Colonic mucosa (tissue), 4 donors: ENCODE measurements at places on chromosomes 12 and 14. TPM values are rescaled to one million over a fixed set of nuclear protein-coding genes. Genes with fewer than 3 reads are reported as not detected.

The CPNE6 gene
- 0.45 TPM for total RNA-seq

The RNASE1 gene
- total RNA-seq = 189 TPM

The NTN4 gene
- total RNA-seq = 16.8 TPM

The KCNA1 gene
- total RNA-seq = not detected

The GYS2 gene
- total RNA-seq = not detected

DNA sequence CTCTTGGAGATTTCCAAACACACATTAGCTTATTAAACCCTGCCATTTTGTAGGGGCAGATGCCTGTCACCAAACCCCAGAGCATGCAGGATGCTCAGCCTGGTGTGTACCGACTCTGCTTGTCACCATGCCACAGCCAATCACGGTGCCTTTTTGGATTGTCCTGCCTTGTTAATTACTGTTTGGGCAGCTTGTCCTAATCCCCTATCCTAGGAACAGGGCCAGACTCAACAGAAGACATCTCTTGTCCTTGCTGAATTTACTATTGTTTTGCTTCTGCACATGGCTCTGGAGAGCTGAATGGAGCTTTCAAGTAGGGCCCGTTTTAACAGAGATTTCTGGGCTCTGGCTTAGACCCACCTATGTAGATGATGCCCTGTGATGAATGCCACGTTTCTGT lies 388.5 kb downstream of the AACS start:
- no peak overlapping the region for H3K4me3 ChIP-seq
- H3K27me3 ChIP-seq = no peaks in the 10 kb centered on the region
- H3K4me1 ChIP-seq = no peaks in the 10 kb centered on the region

- DNase-seq = peak; percentile 37
- H3K36me3 ChIP-seq = no peaks in the 10 kb centered on the region
- no peaks in the 10 kb centered on the region for H3K27me3 ChIP-seq
- no peaks in the 10 kb centered on the region for H3K4me1 ChIP-seq
Measured at GRCh38 chr12:104720339-104721038, 237.6 kb downstream of the SLC41A2 start.

DNA sequence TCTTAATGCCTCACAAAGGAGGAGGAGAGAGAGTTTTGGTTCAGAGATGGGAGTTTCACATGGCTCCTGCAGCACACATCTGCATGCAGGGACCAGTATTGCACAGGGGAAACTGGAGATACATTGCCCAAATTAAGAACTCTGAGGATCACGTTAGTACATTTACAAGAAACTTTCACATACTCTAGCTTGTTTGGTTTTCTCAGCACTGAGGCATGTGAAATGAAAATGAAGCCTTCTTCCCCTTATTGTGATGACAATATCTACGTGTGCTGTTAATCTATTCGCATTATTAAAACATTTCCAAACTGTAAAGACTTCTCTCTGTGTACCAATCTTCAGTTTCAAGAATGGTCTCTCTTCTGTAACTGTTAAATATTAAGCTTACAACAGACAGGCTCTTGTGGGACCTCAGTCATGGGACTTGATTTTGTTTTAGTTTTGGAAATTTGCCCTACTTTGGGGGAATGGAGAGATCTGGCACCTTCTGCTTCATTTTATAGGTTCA lies 124.7 kb downstream of the DAAM1 start:
- H3K27ac ChIP-seq = no peak overlapping the region
- H3K4me3 ChIP-seq = no peak overlapping the region
- H3K36me3 ChIP-seq = no peaks in the 10 kb centered on the region

DNA sequence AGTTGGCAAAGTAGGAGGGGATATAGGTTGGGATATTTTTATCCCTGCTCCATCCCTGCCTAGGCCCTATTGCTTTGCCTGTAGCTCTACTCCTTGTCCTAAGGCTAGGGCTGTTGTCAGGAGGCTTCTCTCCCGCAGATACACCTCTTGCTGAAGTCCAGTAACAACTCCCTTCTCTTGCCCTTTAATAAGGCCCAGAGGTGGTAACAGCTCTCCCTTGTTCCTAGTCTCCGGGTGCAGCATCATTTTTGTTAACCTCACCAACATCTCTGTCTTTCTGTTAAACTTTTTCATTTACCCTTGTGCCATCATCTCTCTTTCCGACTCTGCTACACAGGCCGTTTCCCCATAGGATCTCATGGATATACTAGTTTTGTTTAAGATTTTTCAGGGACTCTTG lies 6.3 kb downstream of the ASCL1 start:
- H3K4me1 ChIP-seq = no peaks in the 10 kb centered on the region
- H3K27ac ChIP-seq = no peak overlapping the region
- H3K27me3 ChIP-seq = peaks cover 74% of the 10 kb centered on the region
- DNase-seq = no peak
- H3K4me3 ChIP-seq = no peak overlapping the region
- no peaks in the 10 kb centered on the region for H3K36me3 ChIP-seq

DNA sequence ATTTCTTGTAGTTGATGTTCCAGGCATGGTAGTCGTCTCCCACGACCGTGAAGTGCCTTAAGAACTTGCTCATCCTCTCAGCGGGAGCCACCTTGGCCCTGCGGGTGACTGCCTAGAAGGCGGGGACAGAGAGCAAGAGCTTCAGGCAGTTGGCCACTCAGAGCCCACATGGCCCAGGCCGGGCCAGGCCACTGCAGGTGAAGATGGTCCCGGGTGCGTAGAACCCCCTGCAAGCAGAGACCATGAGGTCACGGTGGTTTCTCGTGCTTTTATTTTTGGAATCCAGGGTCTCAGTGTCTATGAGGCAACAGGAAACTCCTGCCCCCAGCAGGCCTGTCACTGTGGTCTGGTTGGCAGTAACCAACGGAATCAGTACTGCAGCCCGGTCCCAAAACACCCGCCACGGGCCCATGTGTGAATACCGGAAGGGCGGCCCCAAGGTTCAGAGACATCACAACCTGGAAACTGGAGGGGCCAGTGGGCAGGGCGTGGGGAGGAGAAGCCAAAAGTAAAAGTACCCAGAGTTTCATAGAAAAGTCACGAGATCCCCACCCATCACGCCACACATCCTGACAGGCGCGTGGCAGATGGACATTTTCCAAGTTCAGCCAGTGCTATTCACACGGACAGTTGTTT lies 27.5 kb downstream of the HVCN1 start:
- H3K36me3 ChIP-seq = no peaks in the 10 kb centered on the region
- DNase-seq = peak; percentile 29
- H3K27ac ChIP-seq = no peak overlapping the region
- H3K4me3 ChIP-seq = no peak overlapping the region

GRCh38 chr12:116245189-116245588 lies 32.3 kb downstream of the MED13L start:
- H3K36me3 ChIP-seq = no peaks in the 10 kb centered on the region
- no peak for DNase-seq
- no peak overlapping the region for H3K27ac ChIP-seq

GRCh38 chr12:116881325-116881876 lies at the start of gene HRK:
HRK (minus strand) TSS chr12:116881441; CDS start chr12:116881307, 134 bp downstream.
- no peaks in the 10 kb centered on the region for H3K36me3 ChIP-seq
- peak within 1 kb of the TSS; percentile 17 for H3K4me3 ChIP-seq
- H3K4me1 ChIP-seq = peaks cover 12% of the 10 kb centered on the region
- H3K27me3 ChIP-seq = peaks cover 47% of the 10 kb centered on the region
- no peak within 1 kb of the TSS for H3K27ac ChIP-seq

DNA sequence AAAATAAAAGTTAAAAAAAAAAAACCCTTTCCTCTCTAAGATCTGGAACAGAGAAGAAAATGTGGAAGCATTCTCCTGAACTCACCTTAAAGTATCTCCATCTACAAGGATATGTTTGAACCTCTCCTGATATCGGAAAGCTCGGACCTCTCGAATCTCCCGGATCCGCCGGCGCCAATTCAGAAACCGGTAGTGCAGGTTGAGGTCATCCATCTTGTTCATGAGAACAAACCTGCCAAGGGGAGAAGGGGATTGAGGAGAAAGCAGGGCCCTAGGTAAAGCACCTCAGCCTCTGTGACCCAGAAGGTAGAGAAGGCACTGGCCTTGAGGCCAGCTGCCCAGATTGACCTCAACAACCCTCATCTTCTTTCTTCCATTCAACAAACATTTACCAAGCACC lies 2.2 kb downstream of the SPRYD3 start:
- H3K27ac ChIP-seq = no peak overlapping the region
- H3K36me3 ChIP-seq = peaks cover 9% of the 10 kb centered on the region
- peaks cover 9% of the 10 kb centered on the region for H3K4me1 ChIP-seq
- DNase-seq = no peak
- no peaks in the 10 kb centered on the region for H3K27me3 ChIP-seq

DNA sequence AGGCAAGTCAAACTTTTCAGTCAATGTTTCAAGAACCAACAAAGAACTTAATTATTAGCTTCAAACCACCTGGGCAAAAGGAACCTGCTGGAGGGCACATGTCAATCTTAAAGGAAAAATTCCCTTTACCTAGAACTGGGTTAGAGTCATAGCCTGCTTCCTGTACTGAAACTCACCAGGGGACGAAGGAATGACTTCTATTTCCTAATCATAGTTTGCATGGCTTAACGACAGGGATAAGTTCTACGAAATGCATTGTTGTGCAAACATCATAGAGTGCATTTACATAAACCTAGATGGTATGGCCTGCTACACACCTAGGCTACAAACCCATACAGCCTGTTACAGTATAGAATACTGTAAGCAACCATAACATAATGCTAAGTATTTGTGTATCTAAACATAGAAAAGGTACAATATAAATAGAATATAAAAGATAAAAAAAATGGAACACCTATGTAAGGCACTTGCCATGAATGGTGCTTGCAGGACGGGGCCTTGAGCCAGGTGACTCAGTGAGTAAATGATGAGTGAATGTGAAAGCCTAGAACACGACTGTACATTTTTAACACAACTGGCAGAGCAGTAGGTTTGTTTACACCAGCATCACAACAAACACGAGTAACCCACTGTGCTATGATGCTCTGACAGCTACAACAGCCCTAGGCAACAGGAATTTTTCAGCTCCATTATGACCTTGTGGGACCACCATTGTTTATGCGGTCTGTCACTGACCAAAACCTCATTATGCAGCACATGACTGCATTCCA lies 234.9 kb upstream of the CAND1 start:
- H3K36me3 ChIP-seq = no peaks in the 10 kb centered on the region
- H3K27ac ChIP-seq = no peak overlapping the region
- no peak for DNase-seq
- H3K4me1 ChIP-seq = no peaks in the 10 kb centered on the region
- H3K4me3 ChIP-seq = no peak overlapping the region

DNA sequence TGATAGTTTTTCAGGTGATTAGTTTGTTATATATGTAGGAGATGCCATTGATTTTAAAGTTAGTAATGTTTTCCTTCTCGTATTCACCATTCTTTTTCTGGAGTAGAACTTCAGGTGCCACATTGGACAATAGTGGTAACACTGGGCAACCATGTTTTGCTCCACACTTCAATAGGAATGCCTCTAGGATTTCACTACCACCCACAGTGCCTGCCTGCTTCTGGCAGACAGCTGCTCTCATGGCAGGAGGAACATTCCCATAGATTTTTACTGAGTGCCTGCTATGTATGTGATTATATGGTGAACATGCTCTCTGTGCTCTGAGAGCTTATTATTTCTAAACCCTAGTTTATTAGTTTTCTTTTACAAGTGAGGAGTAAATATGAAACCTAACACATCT lies 53.7 kb downstream of the GCH1 start:
- no peaks in the 10 kb centered on the region for H3K4me1 ChIP-seq
- no peaks in the 10 kb centered on the region for H3K36me3 ChIP-seq
- DNase-seq = no peak
- H3K27me3 ChIP-seq = no peaks in the 10 kb centered on the region
- H3K4me3 ChIP-seq = no peak overlapping the region

DNA sequence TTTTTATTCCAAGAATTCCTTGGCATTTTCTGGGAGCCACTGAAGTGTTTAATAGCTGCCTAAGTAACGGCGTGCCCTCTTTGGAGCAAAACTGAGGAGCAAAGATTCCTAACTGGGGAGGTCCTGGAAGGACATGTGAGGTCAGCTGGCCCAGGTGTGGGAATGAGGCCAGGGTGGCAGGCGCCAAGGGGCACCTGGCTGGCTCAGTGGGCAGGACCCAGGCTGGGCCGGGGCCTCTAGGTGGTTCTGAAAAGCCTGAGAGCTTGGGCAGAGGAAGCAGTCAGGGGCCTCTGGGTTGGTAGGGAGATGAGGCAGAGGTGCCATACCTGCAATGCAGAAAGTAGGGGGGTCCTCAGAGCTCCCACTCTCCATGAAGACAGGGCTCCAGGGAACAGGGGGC lies 27.1 kb upstream of the DIO3 start:
- H3K4me3 ChIP-seq = no peak overlapping the region
- H3K36me3 ChIP-seq = no peaks in the 10 kb centered on the region
- no peaks in the 10 kb centered on the region for H3K27me3 ChIP-seq
- H3K4me1 ChIP-seq = no peaks in the 10 kb centered on the region
- H3K27ac ChIP-seq = no peak overlapping the region

DNA sequence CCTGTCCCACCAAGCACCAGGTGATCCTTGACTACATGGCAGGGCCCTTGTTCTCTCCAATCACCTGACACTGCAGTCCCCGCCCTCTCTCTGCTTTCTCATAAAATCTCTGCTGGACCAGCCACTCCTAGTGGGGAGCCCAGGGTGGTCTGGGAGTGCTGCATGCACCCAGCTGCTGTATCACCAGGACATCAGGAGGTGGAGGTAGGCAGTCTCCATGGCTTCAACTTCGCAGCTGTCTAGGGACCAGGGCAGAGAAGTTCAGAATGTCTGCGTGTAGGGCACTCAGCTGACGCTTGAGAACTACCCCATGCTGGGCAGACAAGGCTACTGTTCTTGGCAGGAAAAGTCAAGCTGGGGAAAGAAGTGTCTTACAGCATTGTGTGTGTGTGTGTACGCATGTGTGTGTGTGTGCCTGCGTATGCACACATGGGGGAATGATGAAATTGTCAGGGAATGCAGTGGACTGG lies 2.6 kb downstream of the WSCD2 start:
- no peak overlapping the region for H3K4me3 ChIP-seq
- DNase-seq = no peak
- peaks cover 7% of the 10 kb centered on the region for H3K27me3 ChIP-seq
- H3K4me1 ChIP-seq = no peaks in the 10 kb centered on the region

DNA sequence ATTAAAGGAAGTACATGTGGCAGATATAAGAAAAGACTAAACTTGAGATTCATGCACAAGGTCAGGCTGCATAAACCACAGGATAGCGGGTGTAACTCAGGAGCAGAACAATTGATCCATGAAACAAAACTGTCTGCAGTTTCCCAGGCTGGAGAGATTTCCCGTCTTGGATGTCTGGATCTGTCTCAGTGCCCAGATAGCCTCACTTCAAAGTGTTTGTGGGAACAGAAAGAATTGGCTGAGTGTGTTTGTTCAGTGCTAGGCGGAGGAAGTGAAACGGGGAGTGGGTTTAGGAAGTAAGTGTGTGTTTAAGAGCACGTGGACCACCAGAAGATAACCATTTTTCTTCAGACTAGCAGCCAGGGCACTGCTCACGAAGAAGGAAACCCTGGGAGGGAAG lies 1.4 kb upstream of the RNASE10 start:
- no peak for DNase-seq
- no peaks in the 10 kb centered on the region for H3K36me3 ChIP-seq
- H3K4me3 ChIP-seq = no peak overlapping the region
- no peak overlapping the region for H3K27ac ChIP-seq
- no peaks in the 10 kb centered on the region for H3K27me3 ChIP-seq
- no peaks in the 10 kb centered on the region for H3K4me1 ChIP-seq

GRCh38 chr14:72646861-72647528 lies 246.9 kb downstream of the DPF3 start:
- H3K27me3 ChIP-seq = no peaks in the 10 kb centered on the region
- H3K36me3 ChIP-seq = no peaks in the 10 kb centered on the region
- DNase-seq = no peak
- no peaks in the 10 kb centered on the region for H3K4me1 ChIP-seq
- H3K4me3 ChIP-seq = no peak overlapping the region

GRCh38 chr12:119679081-119679480 lies 11.1 kb downstream of the PRKAB1 start:
- no peak overlapping the region for H3K4me3 ChIP-seq
- DNase-seq = peak; percentile 40
- H3K36me3 ChIP-seq = peaks cover 50% of the 10 kb centered on the region
- H3K4me1 ChIP-seq = peaks cover 41% of the 10 kb centered on the region
- no peaks in the 10 kb centered on the region for H3K27me3 ChIP-seq
- peak overlapping the region; percentile 85 for H3K27ac ChIP-seq
